AG20443 (cell line): ENCODE measurements at places on chromosomes 5 and 9.

GRCh38 chr5:172772112-172772906, 1.3 kb upstream of the DUSP1 start:
- DNase-seq: peak; percentile 80

- peak; percentile 57 for DNase-seq
Observed at GRCh38 chr5:93163010-93163663, 417.9 kb downstream of the NR2F1-AS1 start.

DNA sequence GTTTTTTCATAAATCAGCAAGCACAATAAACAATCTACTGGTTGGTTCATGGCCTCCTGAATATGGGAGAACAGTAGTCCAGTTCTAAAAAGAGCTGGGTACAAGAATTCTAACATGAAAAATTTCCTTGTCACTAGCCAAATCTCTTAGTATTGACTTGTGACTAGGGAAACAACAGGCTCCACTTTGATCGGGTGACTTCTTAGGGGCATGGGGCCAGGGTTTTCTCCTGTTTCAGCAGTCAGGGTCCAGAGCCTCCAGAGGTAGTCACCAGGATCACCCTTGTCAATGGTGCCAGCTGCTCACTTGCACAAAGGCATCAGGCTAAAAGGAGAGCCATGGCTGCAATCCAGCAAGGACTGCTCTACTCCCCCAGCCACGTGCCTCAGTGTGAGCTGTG, 38.1 kb downstream of the LPAR1 start:
- no peak for DNase-seq

GRCh38 chr9:98572054-98572627, 136.6 kb downstream of the GABBR2 start:
- no peak for DNase-seq

- no peak for DNase-seq
Observed at GRCh38 chr5:139821806-139822552, 26.4 kb downstream of the PSD2 start.
